ENCODE measurements at places on chromosomes 7 and 10.

DNA sequence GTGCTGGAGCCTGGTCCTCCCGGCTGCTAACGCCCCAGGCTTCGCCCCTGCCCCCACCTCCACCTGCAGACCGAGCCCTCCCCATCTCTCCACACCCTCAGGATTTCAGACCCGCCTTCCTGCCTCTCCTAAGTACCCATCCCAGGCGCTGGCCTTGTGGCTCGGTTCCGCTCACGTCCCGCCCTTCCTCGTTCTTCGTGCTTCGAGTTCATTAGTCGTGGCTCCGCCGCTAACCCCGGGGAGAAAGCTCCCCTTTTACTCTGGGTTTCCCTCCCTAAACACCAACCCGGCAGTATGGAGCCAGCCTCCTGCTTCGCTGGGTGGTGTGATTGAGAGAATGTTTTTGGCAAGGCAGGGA is 11.2 kb downstream of the EMX2 start:
- DNase-seq, result no peak

DNA sequence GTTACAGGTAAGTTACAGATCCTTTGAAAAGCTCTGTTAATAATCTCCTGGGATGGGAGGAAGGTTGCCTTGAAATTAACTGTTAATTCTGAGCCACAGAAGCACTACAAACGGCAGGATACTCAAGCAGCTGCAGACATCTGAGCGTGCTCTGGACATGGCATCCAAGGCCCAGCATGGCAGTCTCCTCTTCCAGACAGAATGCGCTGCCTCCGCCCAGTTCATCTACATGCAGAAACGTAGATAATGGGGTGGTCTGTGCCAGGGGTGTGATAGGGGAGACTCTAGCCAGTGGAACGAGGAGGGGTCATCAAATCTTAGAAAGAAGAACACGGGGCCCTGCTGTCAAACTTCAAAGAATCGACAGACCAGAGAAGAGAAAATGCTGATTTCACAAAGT is 13.8 kb downstream of the VIPR2 start:
- DNase-seq, result no peak

- no peak for DNase-seq
These were observed 105.2 kb downstream of the NEURL1 start for GRCh38 chr10:103598654-103599115.

- no peak for DNase-seq
These were observed 359.8 kb upstream of the MTPN start for GRCh38 chr7:136336932-136337331.

GRCh38 chr7:41117431-41117830 is 585.5 kb downstream of the INHBA start:
- no peak for DNase-seq

GRCh38 chr7:113764401-113765035 is 154.3 kb downstream of the PPP1R3A start:
- no peak for DNase-seq

GRCh38 chr10:6136215-6137201 is 47.7 kb downstream of the RBM17 start:
- no peak for DNase-seq

GRCh38 chr10:62277971-62278370 is 9.3 kb upstream of the RTKN2 start:
- DNase-seq, result no peak

GRCh38 chr10:77836299-77836820 is 90.2 kb downstream of the DLG5 start:
- DNase-seq, result peak; percentile 19

- DNase-seq, result no peak
These were observed 100.6 kb downstream of the ICA1 start for GRCh38 chr7:8161364-8161828.

DNA sequence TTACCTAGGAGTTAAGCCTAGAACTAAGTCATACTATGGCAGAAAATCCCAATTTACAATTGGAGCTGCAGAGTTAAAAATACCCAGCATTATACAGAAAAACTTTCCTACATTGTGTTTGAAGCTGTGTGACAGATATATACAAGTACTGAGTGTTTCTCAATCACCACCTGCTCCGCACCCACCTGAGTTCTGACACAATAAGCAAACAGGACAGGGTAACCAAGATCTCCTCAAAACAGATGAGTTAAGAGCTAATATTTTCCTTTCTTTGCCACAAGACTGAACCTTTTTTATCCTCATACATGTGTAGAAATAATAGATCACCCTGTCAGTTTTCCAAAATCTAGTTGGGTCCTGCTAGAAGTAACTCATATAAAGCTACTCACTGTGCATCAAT is 186.3 kb downstream of the DOCK4 start:
- no peak for DNase-seq

DNA sequence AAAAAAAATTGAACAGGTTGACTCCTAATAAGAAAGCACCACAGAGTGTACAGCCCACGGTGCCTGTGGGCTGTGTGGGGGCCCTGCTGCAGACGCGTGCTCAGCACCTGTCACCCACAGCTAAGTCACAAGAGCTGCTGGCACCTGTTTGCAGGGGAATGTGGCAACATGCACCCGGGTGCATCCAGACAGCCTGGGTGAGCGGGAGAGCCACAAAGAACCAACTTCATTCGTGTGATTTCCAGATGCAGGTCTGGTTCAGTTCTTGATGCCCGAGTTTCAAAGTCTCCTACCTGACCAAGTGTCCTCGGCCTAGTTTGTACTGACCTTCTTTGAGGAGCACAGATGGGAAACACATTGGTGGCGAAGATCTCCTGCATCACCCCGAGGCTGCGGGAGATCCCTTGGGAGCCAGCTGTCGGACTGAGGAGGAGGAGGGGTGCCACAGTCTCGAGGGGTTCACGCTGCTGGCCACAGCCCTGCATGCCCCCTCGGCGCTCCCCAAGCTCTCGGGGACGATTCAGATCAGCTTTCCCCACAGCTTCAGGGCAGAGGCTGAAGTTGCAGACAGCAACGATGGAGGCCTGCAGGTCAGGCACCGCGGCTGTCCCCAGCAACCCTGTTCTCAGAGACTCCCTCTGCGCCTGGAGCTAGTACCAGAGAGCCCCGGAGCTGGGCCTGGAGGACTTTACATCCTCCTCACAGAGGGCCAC is 35.3 kb downstream of the AMZ1 start:
- DNase-seq, result no peak

DNA sequence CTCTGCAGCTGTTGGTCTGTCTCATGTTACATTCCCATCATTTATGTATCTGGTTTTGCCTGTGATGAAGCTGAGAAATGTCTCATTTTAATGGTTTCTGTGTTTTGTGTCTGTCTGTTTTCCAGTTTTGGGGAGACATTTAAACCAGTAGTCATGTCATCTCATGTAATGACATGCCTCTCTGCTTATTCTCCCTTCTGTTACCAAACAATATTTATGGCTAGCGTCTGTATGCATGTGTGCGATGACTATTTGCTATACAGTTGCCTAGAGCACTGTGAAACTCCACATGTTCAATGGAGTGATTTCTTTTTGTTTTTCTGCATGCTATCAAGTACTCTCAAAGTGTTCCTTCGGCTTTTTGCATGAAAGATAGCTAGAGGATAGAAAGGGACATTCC is 132.0 kb downstream of the ST7 start:
- no peak for DNase-seq

DNA sequence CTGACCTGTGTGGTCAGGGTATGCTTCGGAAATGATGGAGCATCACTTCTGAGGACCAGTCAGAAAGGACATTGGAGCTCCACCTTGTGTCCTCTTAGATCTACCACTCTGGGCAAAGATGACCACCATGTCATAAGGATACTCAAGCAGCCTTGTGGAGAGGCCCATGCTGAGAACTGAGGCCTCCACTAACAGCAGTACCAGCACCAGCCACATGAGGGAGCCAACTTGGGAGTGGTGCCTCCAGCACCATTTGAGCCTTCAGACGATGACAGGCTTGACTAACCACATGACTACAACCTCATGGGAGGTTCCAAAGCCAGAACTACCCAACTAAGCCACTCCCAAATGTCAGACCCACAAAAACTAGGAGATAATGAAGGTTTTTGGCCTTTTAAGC is 116.0 kb downstream of the NPTX2 start:
- no peak for DNase-seq

DNA sequence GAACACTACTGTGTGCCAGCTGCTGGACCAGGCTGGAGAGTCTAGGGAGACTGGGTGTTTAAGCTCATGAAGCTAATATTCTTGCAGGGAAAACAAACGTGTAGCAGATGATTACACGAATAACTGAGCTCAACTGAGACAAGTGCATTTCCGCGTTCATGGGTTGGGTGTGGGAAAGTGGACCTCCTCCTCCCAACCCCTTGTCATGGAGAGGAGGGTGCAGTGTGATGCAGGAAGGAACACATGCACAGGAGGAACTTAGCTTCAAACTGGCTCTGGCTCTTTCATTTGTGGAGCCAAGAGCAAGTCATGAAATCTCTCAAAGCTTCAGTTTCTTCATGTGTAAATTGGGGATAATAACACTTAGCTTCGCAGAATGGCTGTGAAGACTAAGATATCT is 204.3 kb downstream of the ARHGAP12 start:
- no peak for DNase-seq

GRCh38 chr7:8111282-8111960 is 142.8 kb downstream of the GLCCI1 start:
- DNase-seq, result no peak

DNA sequence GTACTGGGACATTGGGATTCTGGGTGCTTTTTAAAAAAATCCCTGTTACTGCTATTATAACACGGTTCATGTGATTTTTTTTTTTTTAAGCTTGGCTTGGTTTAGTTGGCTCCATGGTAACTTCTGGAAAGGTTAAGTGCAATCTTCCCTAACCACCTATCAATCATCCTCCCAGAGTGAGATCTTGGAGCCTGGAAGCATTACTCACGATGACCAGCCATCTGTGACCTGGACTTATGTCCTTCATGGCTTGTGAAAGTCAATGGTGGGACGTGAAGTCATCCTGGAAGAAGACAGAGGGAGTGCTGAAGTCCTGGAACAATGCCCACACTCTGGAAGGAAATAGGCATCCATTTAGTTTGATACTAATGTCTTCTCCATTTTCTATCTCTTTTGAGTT is 135.5 kb upstream of the FRMD4A start:
- DNase-seq, result no peak

DNA sequence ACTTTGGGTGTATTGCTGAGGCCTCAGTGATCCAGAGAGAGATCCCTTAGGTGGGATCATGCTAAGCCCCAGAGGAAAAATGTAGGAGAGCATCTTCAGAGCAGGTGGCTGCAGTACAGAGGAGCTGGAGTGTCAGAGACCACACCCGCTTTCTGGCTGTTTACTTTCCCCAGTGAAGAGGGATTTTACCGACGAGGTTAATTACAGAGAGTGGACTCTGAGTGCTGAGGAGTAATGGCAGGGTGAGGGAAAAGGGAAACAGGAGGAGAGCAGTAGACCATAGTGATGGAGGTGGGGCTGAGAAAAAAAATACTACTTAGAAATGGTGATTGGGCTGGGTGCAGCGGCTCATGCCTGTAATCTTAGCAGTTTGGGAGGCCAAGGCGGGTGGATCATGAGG is 43.3 kb upstream of the HBP1 start:
- no peak for DNase-seq

GRCh38 chr10:4549139-4549653 is 276.8 kb upstream of the AKR1E2 start:
- no peak for DNase-seq

GRCh38 chr7:24933298-24933697 is 46.7 kb downstream of the OSBPL3 start:
- no peak for DNase-seq

DNA sequence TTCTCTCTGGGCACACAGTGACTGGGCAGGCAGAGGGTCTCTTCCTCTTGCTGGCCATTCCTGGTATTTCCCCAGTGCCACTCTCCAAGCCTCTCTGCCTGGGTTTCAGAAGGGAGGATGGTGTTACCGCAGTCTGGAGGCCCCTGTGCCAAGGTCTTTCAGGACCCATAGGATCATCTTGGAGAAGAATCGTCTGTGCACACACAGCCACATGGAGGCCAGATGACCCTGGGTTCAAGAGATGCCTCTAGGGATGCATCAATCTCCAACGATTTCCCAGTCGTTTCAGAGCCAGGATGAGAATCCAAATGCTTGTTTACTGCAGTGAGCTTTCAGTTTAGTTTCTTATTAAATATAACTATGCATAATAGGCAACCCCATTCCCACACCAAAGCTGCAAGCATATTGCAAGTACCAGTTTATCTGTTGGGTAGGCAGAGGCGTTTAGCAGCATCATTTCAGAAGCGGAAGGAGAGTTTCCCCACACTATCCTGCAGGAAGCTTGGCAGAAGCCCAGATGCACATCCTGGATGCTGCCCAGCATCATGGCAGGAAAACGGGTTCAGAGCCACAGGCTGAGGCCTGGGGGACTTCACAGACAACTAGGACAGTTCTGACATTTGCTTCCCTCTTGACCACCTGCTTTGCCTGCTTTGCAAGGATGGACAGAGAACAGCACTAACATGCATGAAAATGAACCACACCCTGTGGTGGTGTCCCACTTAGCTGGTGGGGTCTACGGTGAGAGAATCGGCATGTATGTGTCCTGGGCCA is 134.7 kb upstream of the FAM20C start:
- no peak for DNase-seq

DNA sequence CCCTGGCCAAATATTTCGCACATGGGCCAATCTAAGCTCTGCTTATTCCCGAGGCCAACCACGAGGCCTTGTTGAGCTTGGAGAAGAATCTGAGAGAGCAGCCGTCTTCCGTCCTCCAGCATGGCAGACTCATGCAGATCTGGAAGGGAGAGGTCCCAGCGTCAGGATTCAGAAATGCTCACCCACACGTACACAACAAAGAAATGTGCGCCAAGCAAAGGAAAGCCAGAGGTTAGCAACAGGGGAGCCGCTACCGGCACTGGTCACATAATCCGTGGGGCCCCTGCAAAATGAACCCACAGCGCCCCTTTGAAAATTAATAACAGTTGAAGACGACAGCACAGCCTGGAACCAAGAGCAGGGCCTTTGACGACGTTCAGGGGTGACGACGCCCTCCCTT is 25.4 kb upstream of the PRKAG2 start:
- no peak for DNase-seq

DNA sequence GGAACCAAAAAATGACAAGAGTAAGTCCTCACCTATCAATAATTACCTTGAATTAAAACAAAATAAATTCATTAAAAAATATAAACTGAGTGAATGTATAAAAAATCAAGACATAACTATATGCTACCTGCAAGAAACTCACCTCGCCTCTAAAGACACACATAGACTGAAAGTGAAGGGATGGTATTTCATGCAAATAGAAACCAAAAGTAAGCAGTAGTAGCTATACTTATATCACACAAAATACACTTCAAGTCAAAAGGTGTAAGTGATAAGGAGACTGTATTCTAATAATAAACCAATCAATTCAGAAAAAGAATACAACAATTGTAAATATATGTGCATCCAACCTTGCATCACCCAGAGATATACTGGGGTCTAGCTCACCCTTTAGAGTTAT is 332.6 kb downstream of the SH2D4B start:
- DNase-seq, result no peak

DNA sequence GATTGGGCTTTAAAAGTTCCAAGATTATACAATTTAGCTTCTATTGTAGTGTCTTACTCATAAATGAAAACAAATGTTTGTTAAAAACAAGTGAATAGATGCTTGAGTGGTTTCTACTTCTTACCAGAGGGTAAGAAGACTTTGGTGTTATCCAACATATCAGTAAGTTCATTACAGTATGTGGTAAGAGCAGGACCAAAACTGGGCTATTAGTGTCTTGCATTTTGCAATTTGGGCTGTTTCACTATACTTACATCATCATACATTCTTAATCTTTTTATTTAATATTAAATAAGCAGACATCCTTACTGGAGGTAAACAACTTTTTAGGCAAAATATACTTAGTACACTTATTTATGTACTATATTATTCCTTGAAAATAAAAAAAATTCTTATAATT is 248.4 kb upstream of the HGF start:
- DNase-seq, result no peak

GRCh38 chr7:46864716-46865115 is 717.2 kb downstream of the TNS3 start:
- DNase-seq, result no peak

Measured in effector CD8-positive, alpha-beta T cell (primary cell).